AG09309 (cell line): ENCODE measurements at places on chromosomes 3 and 15.
A peak's percentile ranks its signal among the peaks of the same experiment; 100 is the strongest.

- no peak for DNase-seq
These were observed 318.8 kb upstream of the GBE1 start for GRCh38 chr3:82080261-82080660.

DNA sequence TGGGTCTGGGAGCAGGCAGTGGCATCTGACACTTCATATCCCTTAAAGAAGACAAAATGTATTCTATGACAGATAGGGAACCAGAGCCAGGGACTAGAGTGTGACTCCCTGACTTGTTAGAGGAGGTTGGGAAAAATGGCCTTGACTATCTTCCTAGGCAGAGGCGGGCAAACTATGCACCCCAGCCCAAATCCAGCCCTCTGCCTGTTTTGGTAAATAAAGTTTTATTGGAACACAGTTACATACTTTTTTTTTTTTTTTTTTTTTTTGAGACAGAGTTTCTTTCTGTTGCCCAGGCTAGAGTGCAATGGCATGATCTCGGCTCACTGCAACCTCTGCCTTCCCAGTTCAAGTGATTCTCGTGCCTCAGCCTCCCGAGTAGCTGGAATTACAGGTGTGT, 47.3 kb downstream of the QTRT2 start:
- no peak for DNase-seq

DNA sequence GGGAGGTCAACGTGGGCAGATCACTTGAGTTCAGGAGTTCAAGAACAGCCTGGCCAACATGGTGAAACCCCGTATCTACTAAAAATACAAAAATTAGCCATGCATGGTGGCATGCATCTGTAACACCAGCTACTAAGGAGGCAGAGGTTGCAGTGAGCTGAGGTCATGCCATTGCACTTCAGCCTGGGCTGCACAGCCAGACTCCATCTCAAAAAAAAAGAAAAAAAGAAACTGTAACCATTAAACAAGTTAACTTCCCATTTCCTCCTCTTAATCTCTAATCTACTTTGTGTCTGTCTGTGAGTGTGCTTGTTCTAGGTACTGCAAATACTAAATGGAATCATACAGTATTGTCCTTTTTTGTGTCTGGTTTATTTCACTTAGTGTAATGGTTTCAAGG, 2.7 kb downstream of the RBM6 start:
- DNase-seq: no peak

GRCh38 chr15:83166218-83166617, 41.4 kb downstream of the HDGFL3 start:
- no peak for DNase-seq

DNA sequence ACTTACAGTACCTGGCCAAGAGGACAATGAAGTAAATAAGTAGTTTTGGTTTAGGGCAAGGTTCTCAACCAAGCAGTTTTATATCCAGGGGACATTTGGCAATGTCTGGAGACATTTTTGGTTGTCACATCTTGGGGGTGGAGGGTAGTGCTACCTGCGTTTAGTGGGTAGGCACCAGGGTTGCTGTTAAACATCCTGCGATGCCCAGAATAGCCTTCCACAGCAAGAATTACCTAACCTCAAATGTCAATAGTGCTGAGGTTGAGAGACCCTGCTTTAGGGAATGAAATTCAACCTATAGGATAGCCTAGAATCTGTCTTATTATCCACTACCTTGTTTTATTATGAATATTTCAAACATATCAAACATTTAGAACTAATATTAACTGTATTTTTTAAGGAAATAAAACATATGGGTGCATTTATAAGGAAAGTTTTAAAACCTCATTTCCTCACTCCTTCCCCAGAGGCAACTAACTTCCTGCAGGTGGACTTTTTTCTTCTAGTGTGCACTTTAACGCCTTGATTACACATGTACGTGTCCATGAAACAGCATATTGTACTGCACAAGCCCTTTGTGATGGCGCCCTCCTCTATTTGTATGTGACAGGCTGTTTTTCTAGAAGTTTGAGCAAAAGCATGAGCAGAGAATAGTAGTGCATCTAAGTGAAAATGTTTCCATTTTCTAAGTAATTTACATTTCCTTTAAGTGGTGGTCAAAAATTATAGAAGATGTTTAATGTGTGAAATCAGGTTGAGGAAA, 57.1 kb downstream of the TRAK1 start:
- DNase-seq: no peak

DNA sequence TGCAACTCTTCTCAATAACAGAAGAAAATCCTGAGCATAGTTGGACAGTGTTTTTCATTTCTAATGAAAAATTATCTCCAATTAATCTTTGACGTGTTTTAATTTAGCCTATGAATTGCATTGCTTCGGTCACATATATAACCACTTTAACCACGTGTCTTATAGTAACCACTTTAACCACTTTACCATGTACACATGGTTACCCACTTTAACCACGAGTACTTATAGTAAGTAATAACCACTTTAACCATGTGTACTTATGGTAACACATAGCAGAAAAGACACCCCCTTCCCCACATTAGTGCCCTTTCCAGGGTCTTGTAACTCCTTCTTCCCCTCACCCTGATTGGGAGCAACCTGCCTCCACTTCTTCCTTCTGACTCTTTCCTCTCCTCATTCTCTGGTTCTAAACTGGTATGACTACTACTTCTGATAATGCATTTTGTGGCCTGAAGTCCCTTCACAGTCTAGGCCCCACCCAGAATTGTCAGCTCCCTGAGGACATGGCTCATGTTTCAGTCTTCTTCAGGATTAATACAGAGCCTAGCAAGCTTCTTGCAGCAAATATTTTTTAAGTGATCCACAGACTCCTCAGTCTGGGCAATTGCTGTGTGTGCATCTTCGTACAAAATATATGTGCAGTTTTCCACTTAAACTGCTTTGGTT, 25.0 kb downstream of the SLC7A14 start:
- DNase-seq: no peak

DNA sequence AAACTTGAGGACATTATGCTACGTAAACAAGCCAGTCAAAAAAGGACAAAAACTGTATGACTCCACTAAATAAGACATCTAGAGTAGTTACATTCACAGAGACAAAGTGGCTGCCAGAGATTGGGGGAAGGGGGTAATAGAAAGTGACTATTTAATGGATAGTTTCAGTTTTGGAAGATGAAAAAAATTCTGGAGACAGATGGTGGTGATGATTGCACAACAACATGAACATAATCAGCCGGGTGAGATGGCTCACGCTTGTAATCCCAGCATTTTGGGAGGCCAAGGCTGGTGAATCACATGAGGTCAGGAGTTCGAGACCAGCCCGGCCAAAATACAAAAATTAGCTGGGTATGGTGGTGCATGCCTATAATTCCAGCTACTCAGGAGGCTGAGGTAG, 40.6 kb downstream of the DPP8 start:
- peak; percentile 70 for DNase-seq

DNA sequence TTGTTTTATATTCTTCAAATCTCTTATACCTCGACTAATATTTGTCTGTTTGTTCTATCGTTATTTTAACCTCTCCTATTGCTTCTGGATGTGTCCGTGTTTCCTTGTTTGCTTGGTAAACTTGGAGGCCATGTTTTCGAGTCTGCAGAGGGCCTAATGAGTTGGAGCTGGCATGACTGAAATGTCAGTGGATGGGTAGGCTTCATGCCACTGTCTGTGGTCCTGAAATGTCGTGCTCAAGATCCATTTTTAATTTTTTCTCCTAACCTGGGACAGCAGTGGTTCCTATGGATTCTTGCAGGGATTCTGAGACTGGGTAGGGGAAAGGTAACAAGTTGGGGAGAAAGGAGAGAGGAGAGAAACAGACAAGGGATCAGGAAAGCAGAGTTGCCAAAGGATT, 18.8 kb upstream of the GASK1A start:
- DNase-seq: no peak

DNA sequence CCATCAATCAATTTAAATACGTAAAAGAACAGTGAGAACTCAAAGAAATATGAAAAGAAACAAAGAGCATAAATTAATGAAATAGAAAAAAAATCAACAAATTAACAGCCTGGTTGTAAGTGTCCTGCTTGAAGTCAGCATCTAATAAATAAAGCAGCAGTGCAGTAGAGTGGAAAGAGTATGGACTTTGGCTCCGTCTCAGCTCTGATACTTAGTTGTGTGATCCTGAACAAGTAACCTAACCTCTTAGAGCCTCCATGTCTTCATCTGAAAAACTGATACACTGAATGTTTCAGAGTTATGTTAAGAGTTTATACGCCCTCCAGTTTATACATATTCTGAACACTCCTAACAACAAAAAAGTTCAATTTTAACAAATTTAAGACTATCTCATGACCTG, 44.6 kb downstream of the TFDP2 start:
- no peak for DNase-seq
